WERI-Rb-1 (cell line): ENCODE measurements at places on chromosomes 2 and 18.

GRCh38 chr2:182668671-182669070 is 47.4 kb upstream of the DNAJC10 start:
- no peak for DNase-seq

- DNase-seq: no peak
These were observed 241.9 kb downstream of the BCL11A start for GRCh38 chr2:60311524-60311923.

GRCh38 chr2:100741880-100742276 is 78.1 kb upstream of the NPAS2 start:
- no peak for DNase-seq

- DNase-seq: no peak
These were observed 42.3 kb upstream of the IGFBP5 start for GRCh38 chr2:216737676-216738075.

- no peak for DNase-seq
These were observed 110.5 kb upstream of the DPP10 start for GRCh38 chr2:114331934-114332333.

DNA sequence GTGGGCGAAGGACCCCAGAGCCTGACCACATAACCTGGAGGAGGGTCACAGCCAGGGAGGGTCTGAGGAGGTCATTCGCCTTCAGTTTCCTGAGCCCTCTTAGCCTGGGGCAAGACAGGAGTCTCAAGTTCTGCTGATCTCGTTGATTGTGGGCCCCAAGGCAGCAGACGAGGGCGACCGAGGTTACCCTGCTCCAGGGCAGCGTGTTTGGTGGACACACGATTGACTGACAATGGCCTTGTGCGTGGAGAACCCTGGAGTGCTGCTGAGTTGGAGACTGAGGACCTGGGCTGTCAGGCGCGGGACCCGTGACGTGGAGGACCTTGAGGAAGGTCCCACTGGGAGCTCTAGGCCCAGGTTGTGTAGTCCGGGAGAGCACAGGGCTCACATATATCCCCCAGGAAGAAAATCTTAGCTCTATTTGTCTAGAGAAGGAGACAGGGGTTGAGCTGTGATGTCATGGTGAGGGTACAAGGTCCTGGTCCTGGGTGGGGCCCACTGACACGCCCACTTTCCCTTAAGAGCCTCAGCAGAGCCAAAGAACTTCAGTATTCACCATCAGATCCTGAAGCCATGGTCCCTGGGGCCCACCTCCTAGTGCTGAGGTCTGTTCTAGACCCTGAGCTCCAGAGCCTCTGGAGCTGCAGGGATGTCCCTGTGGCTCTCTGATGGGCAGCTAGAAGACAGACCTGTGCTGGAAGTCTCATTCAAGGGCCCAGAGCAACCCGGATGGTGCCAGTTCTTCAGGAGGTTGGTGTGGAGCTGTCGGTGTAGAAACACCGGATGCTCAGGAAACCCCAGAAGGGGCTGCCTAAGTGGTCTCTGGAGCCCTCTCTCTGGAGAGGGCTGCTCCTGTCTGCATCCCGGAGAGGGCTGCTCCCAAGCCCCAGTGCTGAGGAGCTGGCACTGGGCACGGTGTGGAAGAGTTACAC is 53.1 kb downstream of the DYSF start:
- DNase-seq: no peak
